ENCODE measurements at places on chromosomes 5 and 9.

DNA sequence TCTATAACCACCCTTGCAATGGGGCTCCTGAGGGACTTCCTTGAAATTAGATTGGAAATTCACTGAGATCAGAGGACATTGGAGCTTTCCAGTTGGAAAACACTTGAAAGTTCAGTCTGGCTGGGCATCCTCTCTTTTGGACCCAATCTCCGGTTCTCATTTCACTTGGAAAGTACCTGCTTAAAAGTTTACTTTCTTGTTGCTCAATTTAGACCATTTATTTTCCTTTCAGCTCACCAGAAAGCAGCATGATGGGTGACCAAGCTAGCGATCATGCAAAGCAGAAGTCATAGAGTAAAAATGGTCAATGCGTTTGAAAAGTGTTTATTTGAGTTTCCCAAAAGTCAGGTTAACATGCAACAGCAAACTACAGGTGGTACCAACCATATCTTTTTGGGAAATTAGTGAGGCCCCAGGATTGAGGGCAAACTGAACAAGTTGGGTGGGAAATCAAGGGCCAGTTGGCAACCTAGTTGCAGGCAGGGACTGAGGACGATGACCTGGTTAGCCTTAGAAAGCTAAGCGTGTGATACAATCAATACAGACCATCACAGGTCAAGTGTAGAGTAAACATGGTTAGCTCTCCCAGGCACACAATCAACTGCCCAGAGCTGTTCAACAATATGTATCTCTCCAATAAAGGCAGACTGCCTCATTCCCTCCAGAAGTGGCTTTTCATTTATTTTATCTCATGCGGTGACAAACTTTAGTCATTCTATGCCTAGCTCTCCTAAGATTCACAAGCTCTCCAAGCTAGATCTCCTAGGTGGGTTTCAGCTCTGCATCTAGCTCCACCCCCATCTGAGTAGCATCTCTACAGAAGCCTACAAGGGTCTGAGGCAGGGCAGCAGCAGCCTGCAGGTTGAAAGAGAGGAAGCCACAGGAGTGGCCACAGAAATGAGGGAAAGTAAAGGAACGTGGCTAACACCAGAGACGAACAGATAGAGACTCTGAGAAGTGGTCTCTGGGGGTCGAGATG, 136.9 kb downstream of the UGCG start:
- DNase-seq: no peak

DNA sequence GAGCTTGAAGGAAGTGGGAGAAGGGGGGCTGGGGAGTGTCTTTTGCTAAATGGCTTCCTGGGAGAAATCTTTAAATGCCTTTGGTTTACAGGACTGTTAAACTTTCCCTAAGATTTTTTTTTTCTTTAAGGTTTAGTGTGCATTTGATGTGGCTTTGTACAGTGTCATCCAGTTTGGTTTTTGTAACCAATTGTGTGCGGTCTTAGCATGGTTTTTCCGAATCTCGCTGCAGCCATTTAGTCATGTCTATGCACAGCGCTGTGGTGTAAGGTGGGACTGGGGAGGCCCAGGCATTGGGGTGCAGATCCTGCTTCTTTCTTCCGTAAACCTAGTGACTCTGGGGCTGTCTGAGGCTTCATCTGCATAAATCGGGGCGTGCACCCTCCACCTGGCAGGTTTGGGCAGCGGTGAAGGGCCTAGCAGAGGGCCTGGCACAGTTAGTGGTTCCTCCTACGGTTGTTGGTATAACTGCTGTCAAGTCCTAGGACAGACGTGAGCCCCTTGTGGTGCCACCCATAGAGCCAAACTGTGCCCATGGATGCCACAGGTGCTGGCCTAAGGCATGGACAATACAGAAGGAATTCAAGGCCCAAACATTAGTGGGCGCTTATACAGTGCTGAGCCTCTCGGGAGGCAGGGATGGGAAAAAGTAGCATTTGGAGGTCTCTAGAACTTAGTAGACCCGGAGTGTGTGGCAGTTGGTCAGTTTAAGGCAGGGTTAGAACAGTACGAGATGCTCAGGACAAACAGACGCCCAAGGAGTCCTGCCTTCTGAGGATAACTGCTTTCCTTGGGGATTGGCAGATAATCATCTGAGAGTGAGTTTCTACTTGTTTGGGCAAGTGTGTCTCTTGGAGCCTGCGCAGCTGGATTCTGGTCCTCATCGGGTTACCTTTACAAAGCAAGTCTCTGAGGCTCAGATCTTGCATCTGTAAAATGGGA, 1.5 kb downstream of the PRRC2B start:
- DNase-seq: peak; percentile 51

GRCh38 chr5:16602182-16602581, 14.6 kb downstream of the RETREG1 start:
- DNase-seq: no peak

DNA sequence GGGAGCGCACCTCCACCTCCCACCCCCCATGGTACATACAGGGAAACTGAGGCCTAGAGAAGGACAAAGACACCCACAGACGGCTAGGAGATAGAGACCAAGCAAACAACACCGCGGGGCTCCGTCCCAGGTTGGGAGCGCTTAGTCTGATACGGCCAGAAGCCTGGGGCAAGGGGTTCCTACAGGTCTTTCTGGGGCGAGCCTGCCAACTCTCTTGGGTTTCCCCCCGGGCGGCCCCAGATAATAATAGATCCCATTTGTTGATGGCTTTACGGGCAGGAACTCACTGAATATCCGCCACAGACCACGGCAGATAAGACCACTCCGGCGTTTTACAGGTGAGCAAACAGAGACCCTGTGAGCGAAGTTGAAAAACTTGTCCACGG, 5.0 kb upstream of the EBF1 start:
- no peak for DNase-seq

DNA sequence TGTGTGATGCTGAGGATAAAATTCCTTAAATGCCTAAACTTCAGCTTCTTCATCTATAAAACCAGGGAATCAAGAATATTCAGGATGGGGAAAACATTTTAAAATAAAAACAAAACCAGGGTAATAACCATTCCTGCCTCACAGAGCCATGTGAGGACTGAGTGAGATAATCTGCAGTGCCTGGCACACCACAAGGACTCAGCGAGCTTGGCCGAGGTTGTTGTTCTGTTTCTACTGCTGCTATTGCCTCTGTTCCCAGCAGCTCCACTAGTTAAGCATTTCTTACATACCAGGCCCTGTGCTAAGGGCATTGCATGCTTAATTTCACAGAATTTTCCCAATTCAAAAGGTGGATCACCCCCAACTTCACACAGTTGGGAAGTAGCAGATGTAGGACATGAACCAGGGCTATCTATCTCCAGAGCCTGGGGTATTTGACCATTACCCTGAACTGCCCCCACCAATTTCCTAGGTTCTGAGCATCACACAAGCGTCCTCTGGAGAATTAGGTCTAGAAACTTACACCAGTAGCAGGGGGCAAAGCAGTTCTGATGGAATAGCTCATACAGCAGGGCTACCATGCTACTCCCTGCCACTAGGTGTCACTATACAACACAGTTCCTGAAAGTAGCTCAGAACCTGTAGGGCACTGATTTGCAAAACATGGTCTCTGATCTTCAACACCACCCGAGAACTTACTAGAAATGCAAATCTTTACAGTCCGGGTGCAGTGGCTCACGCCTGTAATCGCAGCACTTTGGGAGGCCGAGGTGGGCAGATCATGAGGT, 74.3 kb downstream of the LRSAM1 start:
- DNase-seq: no peak

DNA sequence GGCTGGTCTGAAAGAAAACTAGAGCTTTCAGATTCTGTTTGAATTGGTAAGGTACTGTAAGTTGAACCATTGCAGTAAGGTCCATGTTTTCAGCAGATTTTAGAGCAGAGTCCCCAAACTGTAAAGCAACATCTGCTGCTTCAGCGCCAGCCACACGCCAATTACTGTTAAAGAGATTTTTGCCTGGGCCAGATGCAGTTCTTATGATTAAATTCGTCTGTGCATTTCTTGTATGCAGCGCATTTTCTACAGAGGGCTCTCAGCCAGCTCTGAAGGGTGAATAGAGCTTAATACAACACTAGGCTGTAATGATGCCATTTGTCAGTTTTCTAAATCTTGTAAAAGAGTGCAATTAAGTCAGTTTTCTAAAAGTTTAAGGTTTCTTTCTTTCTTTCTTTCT, 246.3 kb downstream of the COX7C start:
- no peak for DNase-seq

GRCh38 chr5:5644249-5644648, 221.8 kb downstream of the ICE1 start:
- no peak for DNase-seq

DNA sequence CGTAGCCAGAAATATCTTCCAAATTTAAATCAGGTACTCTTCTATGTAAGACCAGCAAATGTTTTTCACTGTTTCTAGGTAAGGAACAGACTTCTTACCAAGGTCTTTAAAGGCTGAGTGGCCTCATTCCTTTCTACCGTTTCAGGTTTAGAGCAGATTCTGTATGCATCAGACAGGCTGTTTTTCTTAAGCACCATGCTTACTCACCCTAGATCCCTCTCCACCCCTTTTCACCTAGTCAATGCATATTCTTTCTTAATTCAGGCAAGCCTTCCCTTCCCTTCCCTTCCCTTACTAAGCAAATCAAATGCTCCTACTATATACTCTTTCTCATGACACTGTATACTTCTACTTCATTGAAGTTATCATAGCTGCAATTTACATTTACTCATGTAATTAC, 70.7 kb downstream of the RFX3 start:
- DNase-seq: no peak

- DNase-seq: no peak
These were observed 16.4 kb upstream of the FST start for GRCh38 chr5:53463909-53464621.

GRCh38 chr9:92183449-92183848, 68.2 kb upstream of the SPTLC1 start:
- DNase-seq: no peak

GRCh38 chr9:109043578-109043977, 30.3 kb upstream of the CTNNAL1 start:
- DNase-seq: no peak

DNA sequence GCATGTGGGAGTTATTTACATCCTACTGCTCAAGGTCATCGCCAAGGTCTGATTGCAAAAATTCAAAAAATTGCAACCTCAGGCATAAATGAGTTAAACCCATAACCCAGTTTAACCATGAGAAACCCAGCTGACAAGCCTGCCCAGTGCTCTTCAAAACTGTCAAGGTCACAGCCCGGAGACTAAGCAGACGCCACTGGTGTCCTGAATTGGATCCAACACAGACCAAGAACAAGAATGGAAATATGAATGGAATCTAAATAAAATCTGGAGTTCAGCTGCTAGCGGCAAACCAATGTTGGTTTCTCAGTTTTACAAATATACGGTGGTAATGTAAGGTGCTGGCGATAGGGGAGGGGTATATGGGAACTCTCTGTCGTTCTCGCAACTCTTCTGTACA, 201.5 kb upstream of the MVB12B start:
- no peak for DNase-seq

DNA sequence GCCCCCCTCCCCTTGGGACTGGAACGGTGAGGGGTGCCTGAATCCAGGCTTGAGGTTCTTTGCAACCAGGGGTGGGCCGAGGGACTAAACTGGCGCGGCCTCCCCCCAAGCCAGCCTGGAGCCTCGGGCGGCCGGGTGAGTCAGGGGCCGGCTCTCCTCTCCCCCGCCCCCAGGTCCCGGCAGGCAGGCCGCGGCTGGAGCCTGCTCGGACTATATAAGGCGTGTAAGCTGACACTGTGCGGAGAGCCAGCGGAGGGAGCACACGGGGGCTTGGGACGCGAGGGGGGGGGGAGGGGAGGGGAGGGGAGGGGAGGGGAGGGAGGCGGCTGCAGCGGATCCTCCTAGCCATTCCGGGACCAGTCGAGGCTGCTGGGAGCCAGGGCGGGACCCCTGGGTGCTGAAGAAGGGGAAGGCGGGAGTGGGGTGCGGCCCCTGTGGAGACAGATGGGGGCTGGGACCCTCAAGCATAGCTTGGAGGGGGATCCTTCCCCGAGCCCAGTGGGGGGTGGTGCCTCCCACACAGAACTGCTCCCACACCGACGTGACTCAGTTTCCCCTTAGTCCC, 595 bp downstream of the PDLIM7 start:
- no peak for DNase-seq

DNA sequence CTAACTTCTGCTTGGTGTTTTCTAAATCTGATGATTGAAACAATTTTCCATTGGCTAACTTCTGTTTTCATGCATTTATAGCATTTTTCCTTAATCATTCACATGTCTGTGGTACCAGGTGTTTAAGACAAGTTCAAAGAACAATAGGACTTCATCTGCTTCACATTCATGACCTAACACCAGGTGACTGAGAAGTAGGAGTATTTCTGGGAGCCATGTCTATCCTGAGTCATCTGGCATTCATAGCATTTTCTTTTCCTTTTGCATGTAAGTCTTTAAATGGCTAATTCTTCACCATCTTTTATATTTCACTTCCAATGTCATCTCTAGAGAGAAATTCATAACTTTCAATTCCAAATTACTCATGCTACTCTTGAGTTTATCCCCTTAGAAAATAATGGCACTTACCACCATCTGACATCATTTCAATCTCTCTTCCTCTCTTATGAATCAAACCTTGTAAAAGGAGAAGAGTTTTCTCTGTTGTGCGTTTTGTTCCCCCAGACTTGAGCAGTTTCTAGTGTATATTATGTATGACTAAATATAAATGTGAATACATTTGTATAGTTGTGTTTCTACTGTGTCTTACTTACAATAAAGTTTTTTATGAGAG, 1196.1 kb upstream of the CDH9 start:
- no peak for DNase-seq

Measured in activated CD4-positive, alpha-beta T cell treated with anti-CD3 and anti-CD28 coated beads, Interleukin-2, amount 50 U/mL, for 24 hours (primary cell).